Epithelial cell of esophagus (primary cell): ENCODE measurements at places on chromosomes 12 and 14.

DNA sequence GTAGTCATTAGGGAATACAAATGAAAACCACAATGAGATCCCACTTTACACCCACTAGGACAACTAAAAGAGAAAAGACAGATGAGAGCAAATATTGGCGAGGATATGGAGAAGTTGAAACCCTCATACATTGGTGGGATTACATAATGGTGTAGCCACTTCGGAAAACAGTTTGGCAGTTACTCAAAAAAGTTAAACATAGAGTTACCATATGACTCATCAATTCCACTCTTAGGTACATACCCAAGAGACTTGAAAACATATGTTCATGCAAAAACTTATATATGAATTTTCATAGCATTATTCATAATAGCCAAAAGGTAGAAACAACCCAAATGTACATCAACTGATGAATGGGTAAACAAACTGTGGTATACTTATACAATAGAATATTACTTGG is 27.1 kb downstream of the ALDH1L2 start:
- DNase-seq, result no peak

- DNase-seq, result no peak
These were observed 613.0 kb downstream of the DIO2 start for GRCh38 chr14:79598339-79598738.

DNA sequence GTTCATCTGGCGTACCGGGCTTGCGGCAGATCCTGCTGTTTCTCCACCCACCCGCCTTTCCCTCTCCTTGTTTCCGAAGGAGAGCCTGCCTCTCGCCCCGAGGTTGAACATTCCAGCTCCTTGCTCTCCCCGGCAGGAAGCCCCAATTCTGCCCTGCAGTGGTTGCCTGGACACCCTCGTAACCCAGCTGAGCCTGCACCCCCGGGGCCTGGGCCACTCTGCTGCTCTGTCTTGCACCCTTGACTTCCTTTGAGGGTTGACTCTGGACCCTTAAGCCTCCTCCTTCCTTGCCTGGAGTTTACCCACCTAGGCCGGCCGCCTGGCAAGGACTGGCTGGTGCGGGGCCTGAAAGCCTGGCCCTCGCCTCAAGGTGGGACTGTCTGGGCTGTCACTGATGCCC is 25.8 kb upstream of the NCOR2 start:
- DNase-seq, result no peak

DNA sequence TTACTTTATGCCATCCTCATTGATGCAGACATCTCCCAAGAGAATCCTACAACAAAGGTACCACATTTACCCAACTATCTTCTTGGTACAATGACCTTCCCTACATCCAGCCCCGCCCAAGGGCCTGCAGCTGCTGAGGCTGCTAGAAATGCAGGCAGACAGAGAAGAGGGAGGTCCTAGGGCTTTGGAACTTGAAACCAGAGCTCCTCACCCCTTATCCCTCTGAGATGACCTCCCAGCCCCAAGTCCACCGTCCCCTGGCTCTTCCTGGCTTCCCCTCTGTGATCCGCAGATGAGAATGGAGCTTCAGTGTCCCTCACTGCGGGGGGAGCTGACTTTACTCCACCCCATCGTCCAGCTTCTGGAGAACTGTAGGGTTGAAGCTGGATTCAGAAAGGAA is 1.6 kb upstream of the TNFRSF1A start:
- DNase-seq, result no peak

- no peak for DNase-seq
These were observed 87.5 kb upstream of the MON2 start for GRCh38 chr12:62379026-62379722.

GRCh38 chr12:94240171-94240570 is 91.8 kb downstream of the PLXNC1 start:
- DNase-seq, result no peak

- peak; percentile 99 for DNase-seq
These were observed 1.4 kb downstream of the ZNF385A start for GRCh38 chr12:54383041-54383609.

DNA sequence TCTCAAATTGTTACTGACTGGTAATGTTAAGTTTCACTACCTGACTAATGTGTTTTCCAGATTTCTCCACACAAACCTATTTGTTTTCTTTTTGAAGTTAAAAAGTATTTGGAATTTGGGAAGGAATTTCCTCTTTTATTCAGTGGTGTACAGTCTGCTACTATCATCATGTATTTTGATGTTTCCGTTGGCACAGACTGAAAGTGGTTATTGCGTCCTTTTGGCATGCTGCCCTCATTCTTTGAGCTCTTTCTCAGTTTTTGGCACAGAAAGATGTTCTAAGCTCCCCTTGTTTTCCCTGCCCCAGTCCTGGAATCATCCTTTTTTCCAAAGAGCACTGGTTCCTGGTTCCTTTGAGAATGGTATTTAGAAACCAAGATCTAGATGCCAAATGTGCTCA is 31.4 kb upstream of the RTRAF start:
- DNase-seq, result no peak

DNA sequence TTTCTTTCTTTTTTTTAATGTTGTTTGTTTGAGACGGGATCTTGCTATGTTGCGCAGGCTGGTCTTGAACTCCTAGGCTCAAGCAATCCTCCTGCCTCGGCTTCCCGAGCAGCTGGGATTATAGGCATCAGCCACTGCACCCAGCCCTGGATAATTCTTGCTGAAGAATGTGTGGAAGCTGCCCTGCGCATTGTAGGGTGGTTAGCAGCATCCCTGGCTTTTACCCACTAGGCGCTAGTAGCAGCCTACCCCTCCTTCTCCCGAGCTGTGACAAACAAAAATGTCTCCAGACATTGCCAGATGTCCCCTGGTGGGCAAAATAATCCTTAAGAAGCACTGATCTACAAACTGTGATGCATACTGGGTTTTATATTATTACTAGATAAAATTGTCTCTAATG is 6.6 kb downstream of the DCAF4 start:
- DNase-seq, result no peak

GRCh38 chr14:90213099-90213748 is 43.1 kb upstream of the PSMC1 start:
- no peak for DNase-seq

GRCh38 chr12:98053202-98053601 is 462.2 kb upstream of the TMPO start:
- no peak for DNase-seq

DNA sequence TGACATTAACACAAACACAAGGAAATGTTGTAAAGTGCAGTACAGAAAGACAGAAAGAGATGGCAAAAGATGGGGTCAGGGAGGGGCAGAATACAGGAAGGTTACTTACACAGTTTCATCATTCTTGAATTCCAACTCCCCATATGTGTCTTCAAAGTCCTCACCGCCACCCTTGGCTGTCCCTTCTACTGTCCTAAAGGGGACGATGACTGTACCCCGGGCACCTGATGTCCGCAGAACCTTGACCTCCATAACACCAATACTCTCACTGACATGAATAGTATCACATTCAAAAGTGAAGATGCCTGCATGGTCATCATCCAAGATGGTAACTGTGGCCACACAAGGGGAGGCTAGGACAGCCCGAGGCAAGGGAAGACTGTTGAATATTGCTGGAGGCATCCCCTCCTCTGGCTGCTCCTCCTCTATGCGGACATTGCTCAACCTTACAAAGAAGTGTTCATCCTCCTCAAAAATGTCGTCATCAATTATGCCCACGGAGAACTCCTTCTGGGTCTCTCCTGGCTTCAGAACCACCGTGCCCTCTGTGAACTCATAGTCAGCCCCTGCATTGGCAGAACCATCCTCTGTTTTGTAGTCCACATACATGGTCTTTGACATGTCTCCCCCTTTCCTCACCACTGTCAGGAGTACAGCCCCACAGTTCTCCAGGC is 22.1 kb downstream of the SLC8A3 start:
- no peak for DNase-seq

DNA sequence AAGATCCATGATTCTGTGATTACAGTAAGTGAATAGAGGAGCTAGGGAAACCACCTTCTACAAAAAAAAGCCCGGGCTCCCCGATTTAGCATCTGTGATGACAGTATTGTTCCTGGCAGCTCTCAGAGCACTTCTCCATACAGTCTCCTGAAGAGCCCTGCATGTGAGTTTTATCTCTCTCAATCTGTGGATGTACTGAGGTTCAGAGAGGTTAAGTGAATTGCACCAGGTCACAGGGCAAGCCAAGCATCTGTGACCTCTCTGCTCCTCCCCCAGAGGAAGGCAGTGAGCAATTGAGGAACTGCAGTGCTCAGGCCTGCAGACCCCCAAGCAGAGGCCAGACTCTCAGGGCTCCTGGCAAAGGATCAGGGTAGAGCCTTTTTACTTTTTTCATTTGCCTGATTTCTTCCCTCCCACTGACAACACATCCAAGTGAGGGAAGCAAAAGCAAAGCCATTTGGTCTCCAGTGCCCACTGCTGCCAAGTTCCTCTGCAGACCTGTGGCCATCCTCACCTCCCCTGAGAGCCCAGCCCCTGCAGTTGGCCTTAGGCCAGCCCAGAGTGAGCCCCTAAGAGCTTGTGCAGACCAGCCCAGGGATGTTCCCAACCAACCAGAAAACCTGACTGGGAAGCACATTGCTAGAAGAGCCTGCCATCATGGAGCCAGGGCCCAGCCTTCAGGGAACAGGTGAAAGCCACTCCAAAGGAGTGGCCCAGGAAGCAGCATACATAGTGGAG is 47.6 kb upstream of the PNMA1 start:
- DNase-seq, result no peak

- DNase-seq, result no peak
These were observed 37.6 kb downstream of the CORO1C start for GRCh38 chr12:108693751-108694150.

GRCh38 chr14:93458234-93458633 is 27.5 kb downstream of the UNC79 start:
- DNase-seq, result no peak
